Cerebellar nuclear complex (tissue), 1 donor: ENCODE measurements at places on chromosomes 16 and 17.

DNA sequence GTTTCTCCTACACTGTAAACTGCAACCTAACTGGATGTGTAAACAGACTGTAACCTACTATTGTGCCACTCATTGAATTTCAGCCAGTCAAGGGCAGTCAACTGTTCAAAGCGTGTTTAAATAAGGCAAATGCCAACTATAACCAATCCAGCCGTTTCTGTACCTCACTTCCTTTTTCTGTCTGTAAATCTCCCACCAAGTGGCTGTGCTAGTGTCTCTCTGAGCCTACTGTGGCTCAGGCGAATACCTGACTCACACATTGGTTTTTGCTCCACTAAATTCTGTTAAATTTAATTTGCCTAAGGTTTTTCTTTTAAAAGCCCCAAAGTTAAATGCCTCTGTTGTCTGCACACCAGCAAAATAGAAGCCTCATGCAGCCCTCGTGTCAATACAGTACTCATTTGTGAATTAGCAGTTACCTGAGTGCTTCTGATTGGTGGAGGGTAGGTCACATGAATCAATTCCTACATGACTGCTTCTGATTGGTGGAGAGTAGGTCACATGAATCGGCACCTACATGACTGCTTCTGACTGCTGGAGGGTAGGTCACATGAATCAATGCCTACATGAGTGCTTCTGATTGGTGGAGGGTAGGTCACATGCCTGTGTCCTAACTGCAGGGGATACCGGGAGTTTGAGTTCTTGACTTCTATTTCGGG lies 31.1 kb upstream of the CCR7 start:
- no peak for DNase-seq

- DNase-seq, result no peak
Measured at GRCh38 chr17:37422971-37423625, 16.4 kb downstream of the TADA2A start.

DNA sequence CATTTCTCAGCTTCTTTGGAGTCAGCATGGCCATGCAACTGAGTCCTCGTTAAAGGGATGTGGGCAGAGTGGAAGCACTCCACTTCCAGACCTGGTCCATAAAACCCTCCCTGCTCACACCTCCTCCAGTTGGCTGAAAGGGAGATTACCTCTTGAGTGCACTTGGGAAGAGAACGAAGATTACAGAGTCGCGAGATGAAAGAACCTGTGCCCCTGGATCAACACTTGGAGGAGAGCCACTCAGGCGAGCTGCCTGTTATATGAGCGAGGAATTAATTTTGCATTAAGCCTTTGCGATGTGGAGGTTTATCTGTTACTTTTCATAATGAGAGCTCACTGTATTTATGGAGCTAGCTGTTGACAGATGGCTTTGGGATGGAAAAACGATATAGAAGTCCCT lies 147.9 kb downstream of the MAF start:
- no peak for DNase-seq

GRCh38 chr17:59830007-59830630 lies 62.6 kb downstream of the TUBD1 start:
- no peak for DNase-seq

- DNase-seq, result no peak
Measured at GRCh38 chr16:23324727-23325126, 22.6 kb downstream of the SCNN1B start.

- DNase-seq, result peak; percentile 28
Measured at GRCh38 chr16:67428146-67428731, 2.7 kb upstream of the HSD11B2 start.

DNA sequence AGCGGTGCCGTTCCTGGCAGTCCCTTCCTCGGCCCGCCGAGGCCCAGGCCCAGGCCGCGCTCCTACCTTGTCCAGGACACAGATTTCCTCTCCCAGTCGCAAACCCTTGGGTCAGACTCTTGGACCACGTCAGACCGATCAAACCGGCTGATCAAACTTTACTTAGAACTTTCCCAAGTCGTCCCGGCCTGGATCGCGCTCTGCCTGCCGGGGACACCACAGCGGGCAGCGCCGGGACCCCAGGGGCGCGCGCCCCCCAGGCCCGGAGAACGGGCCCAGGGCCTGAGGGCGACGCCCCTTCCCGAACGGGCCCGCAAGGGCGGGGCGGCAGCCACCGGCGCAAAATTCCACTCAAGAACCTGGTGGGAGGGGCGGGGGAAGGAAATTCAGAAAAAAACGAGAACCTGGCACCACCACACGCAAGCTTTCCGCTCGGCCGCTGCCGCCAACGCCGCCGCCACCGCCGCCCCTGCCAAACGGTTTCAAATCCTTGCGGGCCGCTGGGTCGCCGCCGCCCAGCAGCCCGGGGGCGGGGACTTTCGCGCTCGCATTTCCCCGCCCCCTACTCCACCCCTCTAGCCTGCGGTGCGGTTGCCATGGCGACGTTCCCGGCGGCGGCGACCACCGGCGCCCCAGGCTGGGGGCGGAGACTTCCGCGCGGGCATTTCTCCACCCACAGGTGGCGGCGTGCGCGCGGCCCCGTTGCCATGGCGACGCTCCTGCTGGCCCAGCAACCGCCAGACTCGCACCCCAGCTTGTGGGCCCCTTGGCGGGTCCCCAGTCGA lies at the start of gene CEP112:
Gene CEP112 (minus strand): TSS at position 541 of the 785 bp plus-strand sequence.
- no peak for DNase-seq

- DNase-seq, result no peak
Measured at GRCh38 chr17:50601823-50602375, 32.8 kb upstream of the ABCC3 start.

GRCh38 chr17:37388266-37388665 lies 12.5 kb downstream of the C17orf78 start:
- DNase-seq, result no peak

- no peak for DNase-seq
Measured at GRCh38 chr17:47663912-47664623, 14.3 kb downstream of the KPNB1 start.

DNA sequence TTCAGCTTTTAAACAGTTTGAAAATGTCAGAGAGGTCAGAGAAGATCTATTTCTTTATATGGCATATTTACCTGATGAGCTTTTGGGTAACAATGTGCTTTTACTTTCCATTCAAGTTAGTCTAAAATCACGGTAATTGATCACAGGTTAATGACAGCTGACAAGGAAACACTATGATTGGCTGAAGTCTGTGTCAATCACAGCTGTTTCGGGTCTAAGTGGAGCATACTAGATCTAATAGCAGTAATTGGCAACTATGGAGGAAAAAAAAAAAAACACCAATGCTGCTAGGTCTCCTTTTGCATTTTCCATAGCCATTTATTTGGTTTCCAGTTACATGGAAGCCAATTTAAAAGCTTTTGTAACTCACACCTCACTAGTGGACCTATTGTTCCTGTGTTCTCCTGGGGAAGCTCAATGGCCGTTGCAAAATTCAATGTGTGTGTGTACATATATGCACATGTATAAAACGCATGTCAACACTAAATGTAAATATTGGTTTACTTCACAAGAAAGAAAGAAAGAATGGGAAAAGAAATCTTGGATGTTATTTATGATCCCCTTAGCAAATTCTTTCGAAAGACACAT lies 568.3 kb upstream of the ZFHX3 start:
- DNase-seq, result no peak

DNA sequence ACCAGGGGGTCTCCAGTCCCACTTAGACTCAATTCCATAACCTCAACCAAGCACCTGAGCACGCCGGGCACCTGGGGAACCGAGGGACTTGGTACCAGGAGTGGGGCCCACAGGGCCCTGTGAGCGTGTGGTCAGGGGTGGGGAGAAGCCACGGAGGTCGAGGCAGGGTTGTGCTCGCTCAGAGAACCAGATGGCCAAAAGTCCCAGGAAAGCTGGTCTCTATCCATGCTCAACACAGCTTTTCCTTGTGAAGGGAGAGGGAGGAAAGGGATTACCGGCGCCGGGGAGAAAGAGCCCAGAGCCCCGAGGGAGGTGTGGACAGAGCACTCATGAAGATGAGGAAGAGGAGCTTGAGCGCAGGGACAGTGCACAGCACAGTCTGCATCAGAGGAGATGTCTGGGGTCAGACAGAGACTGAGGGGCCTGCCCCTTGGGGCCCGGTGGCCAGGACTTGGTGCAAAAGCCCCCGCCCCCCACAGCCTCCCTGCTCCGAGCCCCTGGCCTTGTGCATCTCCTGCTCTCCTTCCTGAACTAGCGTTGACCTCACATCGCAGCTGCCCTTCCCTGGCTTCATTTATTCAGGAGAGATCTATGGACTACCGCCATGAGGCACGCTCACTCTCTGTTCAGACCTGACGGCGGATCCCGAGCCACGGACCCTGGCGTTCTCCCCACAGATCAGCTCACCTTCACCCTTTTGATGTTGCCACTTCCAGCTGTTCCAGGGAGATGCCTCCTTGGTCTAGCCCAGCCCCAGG lies 355.4 kb upstream of the TNRC6C start:
- DNase-seq, result no peak

DNA sequence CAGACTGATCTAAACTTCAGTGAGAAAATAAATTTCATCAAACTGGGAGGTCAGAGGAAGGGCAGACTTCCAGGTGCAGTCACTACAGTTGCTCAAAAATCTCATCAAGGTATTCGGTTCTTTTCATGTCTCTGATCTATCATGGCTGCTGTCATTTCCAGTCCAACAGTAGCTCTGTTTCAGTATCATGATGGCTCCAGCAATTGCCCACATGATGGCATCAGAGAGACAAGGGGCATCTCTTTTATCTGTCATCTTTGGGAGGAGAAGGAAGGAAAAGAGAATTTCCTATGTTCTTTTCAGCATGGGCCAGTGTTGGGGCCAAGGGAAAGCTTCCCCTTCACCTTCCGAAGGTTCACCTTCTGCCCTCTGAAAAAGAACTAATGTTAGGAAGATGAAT lies 504.9 kb upstream of the HSBP1 start:
- no peak for DNase-seq

GRCh38 chr17:8221663-8222379 lies 11.4 kb upstream of the AURKB start:
- peak; percentile 81 for DNase-seq

- no peak for DNase-seq
Measured at GRCh38 chr17:55432358-55433028, 10.9 kb upstream of the MMD start.

DNA sequence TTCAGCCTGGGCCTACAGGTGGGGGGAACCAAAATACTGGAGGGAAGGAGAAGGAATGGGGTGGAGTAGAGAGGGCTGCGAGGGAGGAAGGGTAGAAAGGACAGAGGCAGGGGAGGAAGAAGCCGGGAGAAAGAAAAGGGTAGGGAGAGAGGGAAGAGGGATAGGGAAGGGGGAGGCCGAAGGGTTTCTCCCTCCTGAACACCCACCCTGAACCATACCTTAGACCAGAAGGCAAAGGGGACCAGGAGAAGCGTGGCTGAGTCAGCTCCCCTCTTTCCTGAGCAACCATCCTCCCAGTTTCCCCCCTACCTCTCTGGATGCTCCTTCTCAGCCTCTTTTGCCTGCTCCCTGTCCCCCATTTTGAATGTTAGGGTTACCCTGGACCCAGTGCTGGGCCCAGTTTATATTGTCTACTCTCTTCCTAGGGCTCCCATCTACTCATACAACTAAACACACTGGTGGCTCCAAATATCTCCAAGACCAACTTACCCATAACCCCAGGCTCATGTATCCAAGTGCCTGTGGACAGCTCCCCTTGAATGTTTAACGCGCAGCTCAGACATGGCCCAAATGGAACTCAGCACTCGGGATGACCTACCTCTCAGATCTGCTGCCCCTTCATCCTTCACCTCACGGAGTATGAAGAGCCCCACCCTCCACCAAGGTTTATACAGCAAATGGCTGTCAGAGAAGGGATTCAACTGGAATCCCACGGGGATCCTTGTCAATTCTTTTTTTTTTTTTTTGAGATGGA lies 7.8 kb downstream of the TSPOAP1 start:
- DNase-seq, result no peak

- DNase-seq, result no peak
Measured at GRCh38 chr17:58358408-58359172, 6.6 kb upstream of the SUPT4H1 start.

- DNase-seq, result no peak
Measured at GRCh38 chr17:15910791-15911190, 34.1 kb upstream of the ADORA2B start.

- DNase-seq, result no peak
Measured at GRCh38 chr17:82064433-82065192, 991 bp downstream of the DUS1L start.

DNA sequence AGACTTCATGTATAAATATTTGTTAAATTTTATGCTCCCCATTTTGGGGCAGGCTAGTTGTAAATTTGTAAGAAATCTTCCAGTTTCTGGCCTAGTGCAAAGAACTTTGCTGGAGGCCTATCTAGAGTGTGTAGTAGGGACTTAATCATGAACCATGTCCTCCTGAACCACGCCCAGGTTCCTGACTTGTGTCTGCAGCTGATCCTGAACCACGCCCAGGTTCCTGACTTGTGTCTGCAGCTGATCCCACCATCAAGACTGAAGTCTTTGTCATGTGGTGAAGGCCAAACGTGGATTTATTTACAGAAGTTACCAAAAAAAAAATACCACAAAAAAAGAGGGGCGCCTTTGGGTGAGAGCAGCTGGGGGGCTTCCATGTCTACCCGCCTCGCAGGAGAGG lies 33.1 kb downstream of the LMF1 start:
- no peak for DNase-seq

- DNase-seq, result no peak
Measured at GRCh38 chr17:57044976-57045867, 39.8 kb upstream of the AKAP1 start.

GRCh38 chr17:80872501-80873306 lies 118.9 kb upstream of the CHMP6 start:
- DNase-seq, result no peak

- no peak for DNase-seq
Measured at GRCh38 chr16:87250431-87250960, 66.7 kb downstream of the C16orf95 start.

GRCh38 chr17:15039366-15039765 lies 225.8 kb downstream of the PMP22 start:
- DNase-seq, result no peak

- no peak for DNase-seq
Measured at GRCh38 chr16:83268169-83268568, 539.6 kb upstream of the HSBP1 start.

DNA sequence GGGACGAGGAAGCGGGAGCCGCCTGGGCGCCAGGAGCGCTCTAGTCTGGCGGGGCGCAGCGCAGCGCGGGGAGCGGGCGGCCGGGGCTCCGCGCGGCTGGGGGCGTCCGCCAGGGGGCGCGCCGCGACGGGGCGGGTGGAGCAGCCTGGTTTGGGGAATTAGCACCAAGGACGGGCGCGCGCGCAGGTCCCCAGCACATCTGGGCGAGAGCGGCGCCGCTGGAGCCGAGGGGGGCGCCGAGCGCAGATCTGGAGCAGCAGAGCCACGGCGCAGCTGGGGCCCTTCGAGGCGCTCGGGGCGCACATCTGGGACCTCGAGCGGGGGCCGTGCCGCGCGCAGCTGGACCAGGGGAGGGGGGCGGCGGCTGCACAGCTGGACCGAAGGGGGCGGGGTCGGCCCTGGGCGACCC lies at the start of gene NXPH3:
Gene NXPH3 (plus strand): TSS at position 193 of the 409 bp plus-strand sequence. CDS start 349 bp downstream, outside the sequence.
- no peak for DNase-seq

- no peak for DNase-seq
Measured at GRCh38 chr17:18859256-18859655, 1.3 kb downstream of the PRPSAP2 start.

DNA sequence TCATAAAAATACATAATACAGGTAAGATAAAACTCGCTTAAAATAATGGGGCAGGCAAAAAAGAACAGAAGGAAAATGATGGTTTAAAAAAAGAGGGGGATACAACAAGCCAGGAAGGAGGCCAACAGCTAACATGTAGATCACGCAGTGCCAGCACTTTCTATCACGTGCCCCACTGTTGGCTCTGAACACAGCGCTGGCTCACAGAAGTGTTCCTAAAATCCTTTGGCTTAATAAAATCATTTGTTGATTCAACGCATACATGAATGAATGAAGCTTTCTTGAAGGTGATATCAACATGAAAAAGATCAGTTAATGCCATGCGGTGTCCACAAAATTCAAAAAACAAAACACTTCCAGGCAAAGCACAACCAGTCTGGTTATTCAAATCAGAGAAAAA lies 8.5 kb downstream of the ITGAE start:
- DNase-seq, result no peak
